ENCODE measurements at places on chromosomes 3 and 15. TPM values are rescaled to one million over a fixed set of nuclear protein-coding genes. Genes with fewer than 3 reads are reported as not detected.

CCDC9B gene
- total RNA-seq: 28.4 TPM

MKRN3 gene
- total RNA-seq: not detected

TICRR gene
- total RNA-seq: 2.6 TPM

SEMA7A gene
- total RNA-seq: 3.2 TPM

GOLGA6L7 gene
- not detected for total RNA-seq

GREM1 gene
- total RNA-seq: 0.32 TPM

PROS1 gene
- 8.1 TPM for total RNA-seq

MESP2 gene
- total RNA-seq: 0.15 TPM

All from epithelial cell of umbilical artery (primary cell).